Activated T-helper 1 cell treated with anti-CD3 and anti-CD28 coated beads, Interleukin-2, amount 50 U/mL, for 16 hours (primary cell): ENCODE measurements at places on chromosomes 5 and 9.

DNA sequence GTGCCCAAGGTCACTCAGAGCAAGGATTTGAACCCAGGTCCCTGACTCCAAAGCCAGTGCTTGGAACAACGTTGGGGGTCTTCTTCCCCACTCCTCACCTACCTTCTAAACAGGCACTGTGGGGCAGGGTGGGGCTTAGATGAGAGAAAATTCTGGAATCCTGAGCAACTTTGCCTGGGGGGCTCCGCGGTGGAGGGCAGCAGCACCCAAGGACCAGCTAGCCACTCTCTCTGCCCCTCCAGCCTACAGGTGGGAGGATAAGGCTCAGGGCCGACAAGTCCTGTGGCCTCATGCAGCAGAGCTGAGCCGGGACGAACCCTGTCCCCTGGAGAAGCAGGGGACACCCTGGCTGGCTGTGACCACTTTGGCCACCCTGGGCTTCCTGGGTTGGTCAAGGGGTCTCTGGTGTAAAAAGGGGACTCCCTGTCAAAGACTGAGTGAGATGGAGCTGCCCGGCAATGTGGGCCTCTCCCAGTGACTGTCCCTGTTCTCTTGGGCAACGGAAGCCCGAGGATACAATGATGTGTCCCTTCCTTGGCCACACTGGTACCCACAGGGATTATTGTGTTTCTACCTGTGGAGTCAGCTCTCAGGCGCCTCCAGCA lies 26.5 kb downstream of the CEL start:
- no peak for DNase-seq

- no peak for DNase-seq
Observed at GRCh38 chr5:65791712-65792673, 70.0 kb downstream of the NLN start.

- DNase-seq = no peak
Observed at GRCh38 chr5:61966997-61967396, 339.0 kb upstream of the KIF2A start.

DNA sequence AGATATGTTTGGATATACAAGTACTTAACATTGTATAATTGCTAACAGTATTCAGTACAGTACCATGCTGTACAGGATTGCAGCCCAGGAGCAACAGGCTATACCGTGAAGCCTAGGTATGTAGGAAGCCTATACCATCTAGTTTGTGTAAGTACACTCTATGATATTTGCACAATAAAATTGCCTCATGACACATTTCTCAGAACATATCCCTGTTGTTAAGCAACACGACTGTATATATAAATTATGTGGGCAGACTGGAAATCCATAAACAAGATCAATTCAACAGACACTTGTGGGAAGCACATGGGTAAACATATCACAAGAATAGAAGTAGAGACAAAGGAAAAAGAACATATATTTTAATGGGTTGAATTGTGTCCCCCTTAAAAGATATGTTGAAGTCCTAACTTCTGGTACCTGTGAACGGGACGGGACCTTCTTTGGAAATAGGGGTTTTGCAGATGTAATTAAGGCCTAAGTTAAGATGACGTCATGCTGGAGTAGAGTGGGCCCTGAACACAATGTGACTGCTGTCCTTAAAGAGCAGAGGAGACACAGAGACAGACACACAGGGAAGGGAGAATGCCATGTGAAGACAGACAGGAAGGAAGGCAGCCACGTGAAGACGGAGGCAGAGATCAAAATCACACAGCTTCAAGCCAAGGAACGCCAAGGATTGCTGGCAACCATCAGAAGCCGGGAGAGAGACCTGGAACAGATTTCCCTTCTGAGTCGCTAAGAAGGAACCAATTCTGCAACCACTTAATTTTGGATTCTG lies 76.3 kb downstream of the SCAI start:
- no peak for DNase-seq

- DNase-seq = no peak
Observed at GRCh38 chr9:135456436-135457104, 23.0 kb upstream of the PPP1R26 start.

- DNase-seq = peak; percentile 5
Observed at GRCh38 chr9:15104826-15105420, 194.7 kb upstream of the FREM1 start.

GRCh38 chr9:2666569-2666968 lies 45.0 kb downstream of the VLDLR start:
- DNase-seq = no peak

DNA sequence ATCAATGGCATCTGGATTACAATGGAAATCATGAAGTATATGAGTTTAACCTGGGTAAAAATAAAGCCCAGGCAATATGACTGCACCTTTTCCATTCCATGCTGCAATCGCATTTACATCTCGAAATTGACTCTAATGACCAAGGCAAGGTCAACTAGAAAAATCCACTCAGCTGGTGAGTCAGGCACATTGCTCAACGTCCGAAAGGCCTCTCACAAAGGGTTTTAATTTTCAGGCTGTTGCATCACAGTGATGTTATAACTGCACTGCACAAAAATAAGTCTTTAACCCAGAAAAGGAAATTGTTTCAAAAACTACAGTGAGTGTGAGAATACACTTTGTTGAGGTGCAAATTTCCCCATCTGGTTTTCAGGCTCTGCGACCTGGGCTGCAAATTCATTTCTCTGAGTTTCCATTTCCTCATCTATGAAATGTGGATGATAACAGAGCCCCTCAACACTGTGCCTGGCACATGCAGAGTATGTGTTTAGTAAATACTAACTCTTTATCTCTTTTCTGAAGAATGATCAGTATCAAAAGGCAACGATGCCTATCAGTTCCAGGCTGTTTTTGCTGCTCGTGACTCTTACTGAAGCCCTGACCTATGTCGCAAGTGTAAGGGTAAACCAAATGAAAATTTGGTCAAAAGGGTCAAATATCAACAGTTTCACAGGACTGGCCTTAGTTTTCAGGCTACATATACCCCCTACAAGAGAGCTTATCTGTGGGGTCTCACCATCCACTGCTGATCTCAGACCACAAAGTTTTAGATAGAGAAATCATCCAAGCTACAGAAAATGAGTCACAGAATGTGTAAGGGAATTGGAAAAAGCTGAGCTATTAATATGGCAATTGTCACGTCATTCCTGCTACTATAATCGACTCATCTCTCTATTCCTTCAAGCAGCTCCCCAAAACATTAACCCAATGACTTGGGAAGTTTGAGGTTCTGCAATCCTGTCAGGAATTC lies 4.1 kb downstream of the NFIL3 start:
- DNase-seq = no peak

GRCh38 chr5:34930462-34930844 lies 1.1 kb downstream of the DNAJC21 start:
- DNase-seq = no peak

DNA sequence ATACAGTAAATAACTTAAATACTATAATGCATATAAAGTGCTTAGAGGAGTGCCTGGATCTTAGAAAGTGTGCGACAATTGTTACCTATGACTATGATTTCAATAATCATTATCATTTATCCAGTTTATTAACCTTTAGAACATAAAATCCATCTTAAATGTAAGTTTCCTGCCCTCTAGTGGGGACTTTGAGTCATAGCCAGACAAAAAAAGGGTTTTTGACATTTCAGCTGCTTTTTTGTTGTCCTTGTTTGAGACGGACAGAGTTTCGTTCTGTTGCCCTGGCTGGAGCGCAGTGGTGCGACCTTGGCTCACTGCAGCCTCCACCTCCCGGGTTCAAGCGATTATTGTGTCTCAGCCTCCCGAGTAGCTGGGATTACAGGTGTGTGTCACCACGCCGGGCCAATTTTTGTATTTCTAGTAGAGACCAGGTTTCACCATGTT lies 9.7 kb upstream of the C9orf152 start:
- DNase-seq = no peak

DNA sequence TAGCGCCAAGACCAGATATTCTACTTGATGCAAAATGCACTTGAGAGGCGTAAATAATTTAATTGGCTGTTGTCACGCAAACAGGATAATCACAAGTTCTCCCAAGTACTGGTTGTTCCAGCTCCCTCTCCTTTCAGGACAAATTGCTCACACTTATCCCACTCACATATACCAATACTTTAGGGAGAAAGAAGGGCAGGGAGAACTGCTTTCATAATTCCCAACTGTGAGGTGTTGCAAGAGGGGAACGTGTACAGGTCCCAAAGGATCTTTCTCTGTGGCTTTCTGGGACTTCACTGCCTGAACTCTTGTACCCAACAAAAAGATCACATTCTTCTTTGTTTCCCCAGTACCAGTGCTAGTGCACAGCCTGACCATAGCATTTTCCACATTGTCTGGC lies 21.5 kb upstream of the TGFBI start:
- DNase-seq = no peak

GRCh38 chr5:11531811-11532555 lies 372.3 kb downstream of the CTNND2 start:
- no peak for DNase-seq

DNA sequence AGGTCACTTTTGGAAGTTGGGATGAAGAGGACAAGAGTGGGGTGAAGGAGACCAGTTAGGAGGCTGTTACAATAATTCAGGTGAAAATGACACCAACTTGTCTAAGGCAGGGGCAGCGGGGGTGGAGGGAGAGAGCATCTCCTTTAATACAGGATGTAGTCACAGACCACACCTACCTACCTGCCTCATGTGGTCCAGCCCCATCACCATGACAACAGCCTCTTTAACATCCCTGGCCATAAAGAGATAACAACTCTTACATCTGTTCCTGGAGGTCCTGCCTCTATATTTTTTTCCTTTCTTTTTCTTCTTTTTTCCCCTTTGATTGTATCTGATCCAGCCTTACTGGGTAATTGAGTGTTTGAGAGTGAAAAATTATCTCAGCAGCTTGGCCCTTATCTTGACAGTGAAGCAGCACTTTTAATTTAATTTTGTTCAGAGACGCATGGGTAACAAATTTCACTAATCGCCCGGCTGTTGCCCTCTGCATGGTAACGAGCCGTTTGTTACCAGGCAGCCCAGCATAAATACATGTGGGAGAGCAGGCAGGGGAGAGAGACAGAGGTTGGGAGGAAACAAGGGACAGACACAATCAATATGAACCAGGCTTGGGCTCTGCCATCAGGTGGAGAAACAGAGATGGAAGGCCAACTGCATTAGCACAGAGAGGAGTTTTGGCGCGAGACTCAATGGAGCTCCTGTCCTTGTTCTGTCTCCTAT lies 338.1 kb downstream of the ASTN2 start:
- no peak for DNase-seq

GRCh38 chr9:123168586-123168985 lies 99.8 kb downstream of the STRBP start:
- no peak for DNase-seq
